ENCODE measurements at places on chromosomes 4 and X. TPM values are rescaled to one million over a fixed set of nuclear protein-coding genes. Genes with fewer than 3 reads are reported as not detected.

- DNase-seq, result no peak
Measured at GRCh38 chr4:125849869-125850268, 535.1 kb downstream of the FAT4 start.

GRCh38 chr4:149277705-149278104 is 537.9 kb downstream of the IQCM start:
- no peak for DNase-seq

DNA sequence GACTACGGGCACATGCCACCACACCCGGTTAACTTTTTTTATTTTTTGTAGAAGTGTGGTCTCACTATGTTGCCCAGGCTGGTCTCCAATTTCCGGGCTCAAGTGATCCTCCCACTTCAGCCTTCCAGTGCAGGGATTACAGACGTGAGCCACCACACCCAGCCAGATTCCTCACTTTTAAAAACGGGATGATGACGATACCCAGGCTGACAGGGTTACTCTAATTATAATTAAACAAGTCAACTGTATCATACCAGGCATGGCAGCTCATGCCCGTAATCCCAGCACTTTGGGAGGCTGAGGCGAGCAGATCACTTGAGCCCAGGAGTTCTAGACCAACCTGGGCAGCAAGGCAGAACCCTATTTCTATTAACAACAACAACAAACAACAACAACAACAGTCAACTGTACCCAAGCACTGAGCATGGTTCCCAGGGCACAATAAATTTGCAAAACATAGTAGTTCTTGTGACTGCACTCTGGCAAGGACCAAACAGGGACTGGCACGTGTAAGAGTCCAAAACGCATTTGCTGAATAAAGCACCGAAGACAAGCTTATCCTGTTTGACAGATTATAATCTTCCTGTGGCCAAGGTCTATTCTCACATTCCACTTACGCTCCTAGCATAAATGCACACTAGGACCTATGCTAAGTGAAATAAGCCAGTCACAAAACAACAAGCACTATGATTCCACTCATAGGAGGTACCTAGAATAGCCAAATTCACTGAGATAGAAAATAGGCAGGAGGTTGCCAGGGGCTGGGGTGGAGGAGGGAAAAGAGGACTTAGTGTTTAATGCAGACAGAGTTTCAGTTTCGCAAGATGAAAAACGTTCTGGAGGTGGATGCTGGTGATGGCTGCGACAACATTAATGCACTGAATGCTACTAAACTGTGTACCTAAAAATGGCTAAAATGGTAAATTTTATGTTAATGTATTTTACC is 77.5 kb downstream of the IRF2 start:
- no peak for DNase-seq

- no peak for DNase-seq
Measured at GRCh38 chrX:2820136-2820771, 8.5 kb upstream of the GYG2 start.

DNA sequence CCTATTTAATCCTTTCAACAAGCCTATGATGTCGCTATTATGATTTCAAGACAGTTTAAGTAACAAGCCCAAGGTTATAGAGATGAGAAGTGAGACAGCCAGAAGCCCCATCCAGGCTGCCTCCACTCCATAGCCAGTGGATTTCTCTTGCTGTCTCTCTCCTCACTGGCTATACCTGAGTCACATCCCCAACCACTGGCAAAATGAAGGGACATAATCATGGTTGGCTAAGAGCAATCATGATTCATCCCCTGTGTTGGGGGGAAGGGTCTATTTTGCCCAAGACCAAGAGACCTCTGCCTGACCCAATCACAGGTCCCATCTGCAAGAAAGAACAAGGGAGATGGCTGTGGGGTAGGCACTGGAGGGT is 334.9 kb upstream of the GATB start:
- DNase-seq, result no peak

DNA sequence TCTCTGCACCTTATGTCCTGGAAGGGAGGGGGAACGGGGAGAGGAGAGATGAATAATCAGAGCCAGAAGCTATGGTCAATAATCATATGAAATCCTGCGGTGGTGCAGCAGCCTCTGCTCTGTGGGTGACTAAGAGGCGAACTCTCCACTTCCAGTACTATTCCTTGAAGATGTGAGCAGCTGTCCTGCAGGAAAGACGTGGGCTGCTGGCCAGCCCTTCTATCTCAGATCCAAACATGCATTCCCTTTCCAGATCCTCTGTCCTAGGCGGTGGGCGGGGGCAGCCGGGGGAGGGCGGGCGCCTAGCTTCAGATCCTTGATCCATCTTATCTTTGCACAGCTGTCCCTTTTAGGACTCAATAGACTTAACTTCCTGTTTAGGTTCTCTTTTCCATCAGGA is 34.5 kb downstream of the SPINK2 start:
- DNase-seq, result no peak

DNA sequence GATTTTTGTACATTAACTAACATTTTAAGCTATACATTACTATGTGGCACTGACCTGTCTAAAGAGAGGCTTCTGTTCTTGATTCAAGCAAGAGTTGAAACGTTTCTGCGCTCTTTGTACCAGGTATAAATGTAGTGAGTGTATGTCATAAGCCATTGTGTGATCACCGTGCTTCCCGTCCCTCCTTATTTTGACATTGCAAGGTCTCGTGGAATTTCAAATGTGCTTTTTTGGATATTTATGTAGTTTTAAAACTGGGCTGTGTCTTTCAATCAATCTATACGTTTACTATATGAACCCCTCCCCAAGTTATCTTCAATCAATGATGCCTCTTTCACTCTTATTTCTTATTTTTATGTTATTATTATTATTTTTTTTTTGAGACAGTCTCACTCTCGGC is at the start of gene KLHL15:
TSS of gene KLHL15 (minus strand) at position 101 of the 400 bp plus-strand sequence. CDS start 20,493 bp downstream, outside the sequence.
- DNase-seq, result no peak

GRCh38 chr4:23728971-23729370 is 160.9 kb downstream of the PPARGC1A start:
- no peak for DNase-seq

GRCh38 chr4:80532674-80533333 is 197.3 kb downstream of the CFAP299 start:
- DNase-seq, result no peak

DNA sequence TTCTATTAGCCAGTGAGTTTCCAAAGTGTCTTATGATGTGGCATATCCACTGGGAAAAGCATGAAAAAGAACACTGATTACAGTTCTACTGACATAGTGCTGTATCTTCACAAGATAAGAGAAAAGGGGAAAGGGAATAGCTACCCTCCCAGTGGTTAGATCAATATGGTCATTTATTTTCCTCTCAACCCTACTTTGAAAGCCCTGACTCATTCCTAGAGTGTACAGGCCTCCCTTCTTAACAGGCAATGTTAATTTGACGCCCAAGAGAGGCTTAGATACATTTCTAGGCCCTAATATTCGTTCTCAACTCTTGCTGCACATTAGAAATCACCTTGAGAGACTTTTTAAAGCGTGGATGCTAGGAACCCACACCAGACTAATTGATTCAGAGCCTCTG is 20.4 kb upstream of the BRS3 start:
- DNase-seq, result no peak

- no peak for DNase-seq
Measured at GRCh38 chr4:87112063-87112462, 108.4 kb downstream of the KLHL8 start.

DNA sequence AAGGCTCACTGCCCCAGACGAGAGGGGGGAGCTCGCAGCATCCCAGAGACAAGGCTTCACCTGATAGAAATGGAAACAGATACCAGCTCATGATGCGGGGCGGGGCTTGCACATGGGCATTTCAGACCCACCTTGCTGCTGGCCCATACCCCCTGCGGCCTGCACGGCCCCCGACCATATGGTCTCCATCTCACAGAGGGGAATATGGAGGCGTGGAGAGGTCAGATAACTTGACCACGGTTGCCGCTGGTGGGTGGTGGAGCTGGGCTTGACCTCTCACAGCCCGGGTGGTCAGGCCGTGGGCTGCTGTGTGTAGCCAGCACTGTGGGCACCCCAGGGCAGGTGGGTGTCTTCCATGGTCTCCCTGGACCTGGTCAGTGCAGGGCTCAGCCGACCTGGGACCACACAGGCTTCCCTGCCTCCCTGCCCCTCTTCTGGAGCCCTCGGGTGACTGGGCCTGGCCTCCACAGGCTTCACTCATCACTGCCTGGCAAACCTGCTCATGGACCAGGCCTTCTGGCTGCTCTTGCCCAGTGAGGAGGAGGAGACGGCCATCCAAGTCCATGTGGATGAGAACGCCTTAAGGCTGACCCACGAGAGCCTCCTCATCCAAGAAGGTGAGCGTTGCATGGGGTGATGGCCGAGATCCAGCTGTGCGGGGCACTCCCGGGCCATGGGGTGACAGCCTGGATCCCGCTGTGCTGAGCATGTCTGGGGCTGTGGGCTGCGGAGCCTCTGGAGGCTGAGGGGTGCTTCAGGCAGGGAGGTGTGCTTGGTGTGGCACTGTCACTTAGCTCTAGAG is 16.8 kb downstream of the SH3TC1 start:
- DNase-seq, result no peak

GRCh38 chr4:127219232-127219631 is 413.5 kb upstream of the INTU start:
- DNase-seq, result no peak

Gene LONRF3
- not detected for total RNA-seq

Gene GNRHR
- not detected for total RNA-seq

Gene TMPRSS11F
- not detected for total RNA-seq

Gene UNC5C
- total RNA-seq, result not detected

Data from G401 (cell line).